Transverse colon (tissue), 4 donors: ENCODE measurements at places on chromosomes 6 and 20.

- peak; percentile 24 for DNase-seq
Measured at GRCh38 chr6:119313937-119314884, 35.4 kb downstream of the MAN1A1 start.

DNA sequence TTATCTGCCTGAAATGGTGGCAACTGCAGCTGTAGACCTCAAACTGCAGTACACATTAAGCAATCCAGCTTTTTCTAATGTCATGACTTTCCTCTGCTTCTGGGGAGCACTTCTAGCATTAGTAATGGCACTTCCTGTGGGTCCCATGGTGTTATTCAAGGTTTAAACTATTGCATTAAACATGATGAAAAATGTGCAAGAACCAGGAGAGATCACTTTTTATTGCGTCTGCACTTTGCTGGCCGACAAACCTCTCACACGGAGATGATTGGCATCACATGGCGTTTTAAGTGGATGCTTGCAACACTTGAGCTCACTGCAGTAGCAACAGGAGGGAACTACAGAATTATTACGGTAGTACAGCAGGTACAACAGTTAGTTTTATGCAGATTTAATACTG lies 148.4 kb downstream of the HIVEP2 start:
- no peak for DNase-seq

DNA sequence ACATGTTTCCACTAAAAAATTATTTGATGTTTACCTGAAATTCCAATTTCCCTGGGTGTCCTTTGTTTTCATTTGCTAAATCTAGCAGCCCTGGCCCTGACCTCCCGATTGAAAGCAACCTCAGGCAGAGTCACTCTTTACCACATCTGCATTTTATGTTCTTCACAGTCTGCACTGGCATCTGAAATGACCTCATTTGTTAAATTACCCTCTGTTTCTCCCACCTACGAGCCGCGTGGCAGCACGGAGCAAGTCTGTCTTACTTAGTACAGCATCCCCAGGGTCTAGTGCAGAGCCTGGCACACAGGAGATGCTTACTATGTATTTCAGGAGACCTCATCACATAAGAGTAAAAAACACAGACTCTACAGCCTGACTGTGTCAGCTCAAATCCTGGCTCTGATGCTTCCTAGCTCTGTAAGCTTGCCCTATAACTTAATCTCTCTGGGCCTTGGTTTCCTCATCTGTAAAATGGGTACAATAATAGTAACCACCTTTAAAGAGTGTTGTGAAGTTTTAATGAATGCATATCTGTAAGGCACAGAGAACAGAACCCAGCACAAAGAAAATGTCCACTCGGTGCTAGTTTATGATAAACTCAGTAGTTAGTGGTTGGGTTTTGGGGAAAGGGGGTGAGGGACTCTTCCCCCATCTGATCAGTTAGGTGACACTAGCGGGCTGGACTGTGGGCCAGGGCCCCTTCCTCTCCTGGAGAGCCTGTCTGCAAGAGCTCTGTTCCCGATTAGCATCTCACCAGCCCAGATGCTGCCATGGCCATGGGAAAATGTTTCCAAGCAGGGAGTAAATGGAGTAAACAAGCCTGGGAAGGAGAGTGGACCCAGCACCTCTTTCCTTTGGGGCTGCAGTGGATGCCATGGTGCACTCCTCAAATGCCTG lies 88.2 kb downstream of the PREX1 start:
- no peak for DNase-seq

DNA sequence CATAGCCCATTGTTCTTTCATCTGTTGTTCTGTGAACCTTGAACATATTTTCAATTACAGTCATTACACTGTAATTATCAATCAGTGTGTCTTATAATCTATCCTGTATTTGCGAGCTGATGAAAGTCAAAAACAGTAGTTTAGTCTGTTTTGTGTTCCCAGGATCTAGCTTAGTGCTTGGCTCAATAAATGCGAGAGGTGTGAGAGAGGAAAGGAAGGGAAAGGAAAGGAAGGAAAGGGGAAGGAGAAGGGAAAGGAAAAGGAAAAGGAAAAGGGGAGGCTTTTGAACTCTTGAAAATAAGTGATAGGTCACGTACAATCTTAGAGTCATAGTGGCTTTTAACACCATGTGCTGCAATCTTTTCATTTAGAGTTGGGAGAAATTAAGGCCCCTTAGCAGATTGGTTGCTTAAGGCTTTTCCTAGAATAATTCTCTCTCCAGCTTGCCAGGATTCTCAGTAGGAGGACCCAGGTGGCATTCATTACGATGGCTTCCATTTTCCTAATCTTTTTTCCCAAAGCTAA lies 433.8 kb upstream of the PLCB4 start:
- DNase-seq, result no peak

- no peak for DNase-seq
Measured at GRCh38 chr20:51596668-51597388, 54.3 kb upstream of the NFATC2 start.

DNA sequence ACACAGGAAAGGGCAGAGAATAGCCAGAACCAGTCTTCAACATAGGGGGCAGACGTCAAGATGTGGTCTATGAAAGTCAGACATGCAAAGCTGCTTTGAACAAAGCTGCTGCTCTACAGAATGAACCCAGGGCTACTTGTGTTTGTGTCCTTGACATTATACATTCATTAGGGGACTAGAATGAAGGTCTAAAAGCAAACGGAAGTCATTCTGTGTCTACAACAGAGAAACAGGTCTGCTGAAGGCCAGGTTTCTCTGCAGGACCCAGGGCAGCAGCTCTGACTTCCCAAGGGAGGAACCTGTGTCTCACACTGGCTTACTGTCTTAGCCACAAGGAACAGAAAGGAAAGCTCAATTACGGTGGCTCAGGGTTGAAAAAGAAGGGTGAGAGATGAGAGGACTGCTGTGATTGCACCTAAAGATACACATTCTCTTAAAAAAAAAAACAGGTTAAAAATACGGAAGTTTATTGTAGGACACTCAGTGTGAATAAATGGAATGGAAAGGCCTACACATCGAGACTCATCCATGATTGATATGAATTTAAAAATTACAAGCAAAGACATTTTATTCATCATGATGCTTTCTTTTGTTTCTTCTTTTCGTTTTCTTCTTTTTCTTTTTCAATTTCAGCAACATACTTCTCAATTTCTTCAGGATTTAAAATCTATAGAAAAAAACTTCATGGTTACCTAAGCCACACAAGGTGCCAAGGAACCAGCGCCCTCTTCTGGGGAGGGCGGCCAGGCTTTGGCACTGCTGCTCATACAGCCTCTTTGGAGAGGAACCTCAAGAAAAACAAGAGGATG lies 6.7 kb downstream of the PSMA7 start:
- DNase-seq, result peak; percentile 72

DNA sequence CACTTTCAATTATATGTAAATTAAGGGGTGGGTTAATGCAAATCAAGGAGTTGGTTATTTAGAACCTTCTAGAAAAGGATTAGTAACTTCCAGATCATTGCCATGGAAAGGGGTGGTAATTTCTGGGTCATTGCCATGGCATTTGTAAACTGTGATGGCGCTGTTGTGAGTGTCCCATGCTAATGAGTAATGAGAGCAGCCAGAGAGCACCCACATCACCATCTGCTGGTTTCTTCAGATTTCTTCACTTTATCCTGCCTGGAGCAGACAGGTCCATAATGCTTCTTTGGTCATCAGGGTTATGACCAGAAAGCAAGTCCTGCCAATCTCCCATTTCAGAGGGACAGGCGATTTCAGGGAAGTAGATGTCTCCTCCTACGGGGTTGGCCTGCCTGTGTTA lies 311.3 kb upstream of the CNR1 start:
- no peak for DNase-seq

- DNase-seq, result no peak
Measured at GRCh38 chr6:165621940-165622339, 41.1 kb downstream of the PDE10A start.

DNA sequence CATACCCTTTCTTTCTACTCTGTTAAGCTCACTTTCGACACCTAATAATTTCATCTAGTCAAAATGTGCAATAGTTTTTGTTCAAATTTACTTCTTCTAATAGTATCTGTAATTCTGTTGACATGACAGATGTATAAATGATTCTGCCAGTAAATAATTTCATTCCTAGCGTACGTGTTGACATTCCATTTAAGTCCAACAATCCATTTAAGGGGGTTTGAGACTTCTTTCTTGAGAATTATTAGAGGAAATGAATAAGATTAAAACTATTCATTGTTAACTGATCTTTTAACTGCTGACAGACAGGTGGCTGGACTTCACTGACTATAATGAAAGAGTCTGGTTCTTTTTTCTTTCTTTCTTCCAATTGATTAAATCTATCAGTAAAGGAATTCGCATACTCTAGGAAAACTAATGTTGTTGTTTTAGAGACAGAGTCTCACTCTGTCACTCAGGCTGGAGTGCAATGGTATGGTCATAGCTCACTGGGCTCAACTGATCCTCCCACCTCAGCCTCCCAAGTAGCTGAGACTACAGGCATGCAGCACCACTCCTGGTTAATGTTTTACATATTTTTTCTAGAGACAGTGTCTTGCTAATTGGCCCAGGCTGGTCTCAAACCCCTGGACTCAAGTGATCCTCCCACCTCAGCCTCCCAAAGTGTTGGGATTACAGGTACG lies 55.9 kb downstream of the MAP3K5 start:
- DNase-seq, result no peak

DNA sequence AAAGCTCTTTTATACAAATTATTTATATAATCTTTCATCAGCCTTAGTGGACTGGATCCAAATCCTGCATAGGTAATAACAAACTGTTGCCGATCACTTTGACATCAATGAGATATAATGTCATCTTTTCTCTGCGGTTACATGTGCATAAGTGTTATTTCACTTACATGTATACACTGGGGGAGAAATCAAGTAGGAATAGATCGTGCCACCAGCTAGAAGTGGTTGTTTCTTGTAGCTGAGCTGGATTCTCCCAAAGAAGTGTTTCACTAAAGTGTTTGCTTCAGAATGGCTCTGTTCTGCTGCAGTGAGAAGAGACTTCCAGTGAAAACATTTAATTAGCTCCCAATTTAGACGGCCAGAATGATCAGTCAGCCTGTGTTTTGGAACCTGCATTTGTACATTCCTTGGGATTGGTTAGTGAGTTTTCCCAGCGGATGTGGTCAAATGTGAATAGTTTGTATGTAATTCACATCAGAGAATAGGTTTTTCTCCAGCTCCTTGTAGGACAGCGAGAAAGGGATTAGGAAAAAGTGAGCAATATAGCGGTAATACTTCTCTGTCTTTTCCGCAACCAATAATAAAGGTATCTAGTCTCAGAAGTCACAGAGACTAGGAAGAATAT lies 163.1 kb upstream of the CCN2 start:
- no peak for DNase-seq
